Fibroblast of skin of abdomen (primary cell): ENCODE measurements at places on chromosomes 4 and X.
A peak's percentile ranks its signal among the peaks of the same experiment; 100 is the strongest.

- DNase-seq: no peak
These were observed 771 bp downstream of the NAP1L2 start for GRCh38 chrX:73213734-73214425.

DNA sequence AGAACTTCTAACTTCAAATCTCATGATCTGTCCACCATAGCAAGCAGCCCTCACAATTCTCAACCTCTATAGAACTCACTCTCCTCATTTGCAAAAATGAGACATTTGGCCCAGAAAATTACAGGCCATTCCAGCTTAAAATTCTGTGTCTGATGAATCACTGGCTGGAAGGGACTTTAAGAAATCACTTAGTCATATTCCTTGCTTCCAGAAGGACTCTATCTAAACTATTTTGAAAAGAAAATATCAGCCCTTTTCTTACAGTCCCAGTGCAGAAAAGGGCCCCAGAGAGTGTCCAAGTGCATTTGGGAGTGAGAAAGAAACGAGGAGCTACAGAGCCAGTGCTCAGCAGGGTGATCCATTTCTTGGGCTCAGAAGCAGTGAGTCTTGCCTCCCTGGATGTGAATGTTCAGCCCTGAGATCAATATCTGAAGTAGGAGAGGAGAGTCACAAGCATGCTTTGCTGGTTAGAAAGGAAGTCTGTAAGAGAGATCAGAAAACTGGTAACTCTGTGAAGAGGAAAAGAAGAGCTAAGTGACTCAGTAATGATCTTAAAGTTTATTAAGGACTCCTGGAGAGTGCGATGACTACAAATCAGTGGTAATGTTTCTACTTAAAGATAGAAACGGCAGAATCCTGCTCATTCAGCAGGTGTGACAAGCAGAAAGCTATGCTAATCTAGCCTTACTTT lies 139.8 kb downstream of the PALLD start:
- DNase-seq: peak; percentile 90

GRCh38 chr4:24114444-24114843 lies 224.6 kb upstream of the PPARGC1A start:
- DNase-seq: no peak

GRCh38 chr4:86892636-86892960 lies 376 bp upstream of the C4orf36 start:
- no peak for DNase-seq

GRCh38 chr4:84215217-84215616 lies 283.9 kb downstream of the NKX6-1 start:
- no peak for DNase-seq

DNA sequence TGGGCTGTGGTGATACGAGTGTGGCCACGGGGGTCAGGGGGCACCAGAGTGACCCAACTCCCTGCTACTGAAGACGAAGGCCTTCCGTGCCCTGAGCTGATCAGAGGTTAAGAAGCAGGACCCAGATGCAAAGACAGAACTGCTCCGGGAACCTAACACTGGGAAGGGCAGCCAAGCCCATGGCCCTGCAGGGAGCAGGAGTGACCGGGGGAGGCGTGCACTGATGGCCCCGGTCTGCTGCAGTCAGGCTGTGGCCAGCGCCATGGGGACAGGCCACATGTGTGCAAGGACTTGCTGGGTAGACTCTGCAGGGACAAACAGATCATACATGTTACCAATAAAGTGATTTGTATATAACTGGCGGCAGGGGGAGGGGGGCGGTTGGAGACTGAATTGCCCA lies 74.6 kb downstream of the ACOX3 start:
- DNase-seq: no peak
